ENCODE measurements at places on chromosomes 6 and 20.

- DNase-seq: no peak
Measured at GRCh38 chr20:44479643-44480042, 4.0 kb downstream of the TTPAL start.

DNA sequence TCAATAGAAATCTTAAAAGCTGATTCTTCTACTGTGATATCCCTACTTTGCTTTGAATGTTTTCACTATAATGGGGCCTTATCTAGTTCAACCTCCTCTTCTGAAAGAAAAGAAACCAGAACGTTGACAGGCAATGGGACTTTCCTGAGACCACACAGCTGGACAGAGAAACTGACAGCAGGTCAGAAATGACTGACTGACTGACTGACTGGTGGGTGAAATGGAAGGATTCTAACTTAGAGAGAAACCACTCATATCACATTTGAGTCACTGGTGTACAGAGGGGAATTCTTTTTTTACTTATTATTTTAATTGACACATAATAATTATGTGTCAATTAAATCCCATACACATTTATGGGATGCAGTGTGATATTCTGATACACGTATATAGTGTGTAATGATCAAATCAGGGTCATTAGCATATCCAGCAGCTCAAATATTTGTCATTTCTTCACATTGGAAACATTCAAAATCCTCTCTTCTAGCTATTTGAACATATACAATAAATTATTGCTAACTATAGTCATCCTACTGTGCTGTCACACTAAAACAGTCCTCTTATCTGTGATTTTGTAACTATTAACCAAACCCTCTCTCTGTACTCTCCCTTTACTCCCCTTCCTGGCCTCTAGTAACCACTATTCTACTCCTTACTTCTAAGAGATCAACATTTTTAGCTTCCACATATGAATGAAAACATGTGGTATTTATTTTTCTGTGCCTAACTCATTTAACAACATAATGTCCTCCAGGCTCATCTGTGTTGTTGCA lies 64.8 kb upstream of the NRSN1 start:
- DNase-seq: no peak

GRCh38 chr6:12528136-12528535 lies 188.4 kb upstream of the PHACTR1 start:
- no peak for DNase-seq

- no peak for DNase-seq
Measured at GRCh38 chr6:23910420-23910819, 215.6 kb upstream of the NRSN1 start.
